ENCODE measurements at places on chromosomes 1 and 21.

- DNase-seq: no peak
Observed at GRCh38 chr1:29504709-29505410, 268.5 kb downstream of the PTPRU start.

GRCh38 chr1:119485201-119485600, 21.8 kb upstream of the HSD3B1 start:
- DNase-seq: no peak

DNA sequence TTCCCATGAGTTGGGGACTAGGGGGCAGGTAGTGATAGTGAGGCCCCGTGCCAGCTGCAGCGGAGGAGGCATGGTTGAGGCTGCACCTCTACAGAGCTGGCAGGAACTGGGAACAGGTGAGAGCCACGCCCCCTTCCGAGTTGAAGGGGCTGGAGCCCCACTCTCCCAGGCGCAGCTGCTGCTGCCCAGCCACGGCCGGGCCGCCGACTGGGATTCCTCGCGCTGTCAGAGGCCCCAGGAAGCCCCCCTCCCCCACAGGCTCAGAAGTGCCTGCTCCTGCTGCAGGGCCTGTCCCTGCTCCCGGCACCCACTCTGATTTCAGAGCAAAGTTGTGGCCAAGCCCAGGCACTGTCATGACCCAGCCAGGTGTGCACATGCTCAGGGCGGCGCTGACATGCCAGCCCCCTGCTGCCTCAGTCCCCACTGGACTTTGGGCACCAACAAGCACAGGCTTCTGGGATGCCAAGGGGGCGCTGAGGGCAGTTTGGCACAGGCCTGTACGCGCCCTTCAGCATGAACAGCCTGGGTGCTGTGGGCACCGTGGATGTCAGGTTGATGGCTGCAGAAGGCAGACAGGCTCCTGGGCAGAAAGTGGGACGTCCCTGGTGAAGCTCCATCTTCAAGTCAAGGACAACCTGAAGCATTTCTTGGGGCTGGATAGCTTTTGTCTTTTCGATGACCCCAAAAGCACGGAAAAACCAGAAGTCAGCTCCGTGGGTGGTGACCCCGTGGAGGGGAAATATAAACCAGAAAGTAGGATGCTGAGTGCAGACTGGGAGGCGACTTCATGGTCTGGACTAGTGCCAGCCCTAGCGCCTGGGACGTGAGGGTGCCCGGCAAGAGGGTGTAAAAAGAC, 121.5 kb downstream of the SIM2 start:
- no peak for DNase-seq

- DNase-seq: no peak
Observed at GRCh38 chr1:164504749-164505148, 54.2 kb upstream of the PBX1 start.

DNA sequence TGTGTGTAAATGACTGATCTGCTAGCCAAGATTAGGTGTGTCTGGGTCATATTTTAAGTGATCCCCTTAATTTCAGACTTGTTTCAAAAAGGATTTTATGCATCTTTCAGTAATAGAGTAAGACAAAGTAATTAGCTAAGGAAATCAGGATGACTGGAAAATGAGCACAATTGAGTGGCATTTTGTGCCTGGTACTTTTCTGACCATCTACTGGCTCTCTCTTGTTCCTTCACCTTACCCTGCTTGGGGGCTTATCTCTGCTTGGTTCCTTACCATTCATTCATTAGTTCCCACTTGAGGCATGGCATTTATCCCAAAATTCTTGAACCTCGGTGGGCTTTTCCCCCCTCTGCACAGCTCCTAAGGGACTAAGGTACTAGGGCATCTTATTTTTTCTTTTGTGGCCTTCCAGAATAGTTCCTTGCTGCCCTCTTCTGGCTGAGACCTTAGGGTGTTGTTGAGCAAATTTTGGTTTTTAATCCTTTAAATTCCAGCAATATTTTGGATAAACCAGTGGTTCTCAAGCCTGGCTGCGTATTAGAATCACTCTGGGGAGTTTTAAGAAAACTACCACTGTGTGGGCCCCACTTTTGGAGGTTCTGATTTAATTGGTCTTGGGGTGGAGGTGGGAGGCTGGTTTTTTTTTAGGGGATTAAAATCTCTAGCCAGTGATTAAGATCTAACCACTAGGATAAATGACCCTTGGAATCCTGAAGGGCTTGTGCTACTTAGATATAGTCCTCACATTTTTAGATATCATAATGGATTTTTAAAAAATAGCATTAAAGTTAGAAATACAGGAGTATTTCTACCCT, 50.8 kb downstream of the HS2ST1 start:
- DNase-seq: no peak

DNA sequence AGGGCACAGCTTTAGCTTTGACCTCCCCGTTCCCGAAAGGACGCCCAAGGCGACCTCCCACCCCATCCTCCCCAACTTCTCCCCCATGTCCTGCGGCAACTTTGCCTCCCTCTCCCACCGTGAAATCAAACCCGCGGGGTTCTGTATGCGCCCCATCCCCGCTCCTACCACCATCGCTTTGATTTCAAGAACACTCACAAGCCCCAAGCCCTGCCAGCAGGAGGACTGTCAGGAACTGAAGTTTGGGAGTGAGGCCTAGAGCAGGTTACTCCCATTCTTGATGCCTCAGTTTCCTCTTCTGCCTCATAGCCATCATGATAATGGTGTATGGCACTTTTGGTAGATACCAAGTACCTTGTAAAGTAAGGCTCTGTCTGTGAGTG, 2.3 kb downstream of the PTPRU start:
- DNase-seq: no peak

- no peak for DNase-seq
Observed at GRCh38 chr1:38941527-38942019, at the start of gene RHBDL2. Gene RHBDL2 (minus strand): TSS chr1:38941830. CDS start chr1:38919212, 22,618 bp downstream.

- DNase-seq: no peak
Observed at GRCh38 chr1:99613716-99614115, 32.2 kb upstream of the PALMD start.

- DNase-seq: no peak
Observed at GRCh38 chr1:107172450-107173170, 31.8 kb downstream of the NTNG1 start.

- no peak for DNase-seq
Observed at GRCh38 chr1:216919060-216919970, 196.1 kb upstream of the ESRRG start.

DNA sequence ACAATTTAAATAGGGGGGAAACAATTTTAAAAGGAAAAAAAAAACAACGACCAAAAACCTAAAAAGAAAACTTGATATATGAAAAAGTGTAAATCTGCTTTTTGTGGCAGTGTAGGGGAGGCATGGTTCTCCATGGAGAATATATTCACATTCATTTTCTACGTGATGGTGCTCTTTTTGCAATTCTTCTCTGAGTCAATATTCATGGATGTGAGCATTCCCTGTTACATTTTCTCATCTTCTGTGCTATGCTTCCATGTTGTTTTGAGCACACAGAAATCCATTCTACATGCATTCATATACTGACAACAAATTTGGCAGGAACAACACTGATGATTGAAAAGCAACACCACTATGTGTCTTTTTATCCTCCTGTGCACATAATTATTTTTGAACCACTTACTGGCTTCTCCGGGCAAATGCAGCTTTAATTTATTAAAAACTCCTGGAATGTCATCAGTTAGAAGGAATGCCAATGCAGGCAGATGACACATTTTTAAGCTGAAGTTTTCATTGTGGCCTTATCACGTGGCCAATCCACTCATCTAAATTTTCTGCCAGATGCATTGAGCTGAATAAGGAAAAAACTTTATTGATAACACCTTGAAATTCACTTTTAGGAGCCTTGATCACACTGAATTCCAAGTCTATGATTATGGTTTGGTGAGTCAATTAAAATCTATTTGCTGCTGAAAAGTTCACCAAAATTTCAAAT, 590.6 kb downstream of the NUF2 start:
- DNase-seq: no peak

- no peak for DNase-seq
Observed at GRCh38 chr1:239250353-239251035, 135.9 kb upstream of the CHRM3 start.

DNA sequence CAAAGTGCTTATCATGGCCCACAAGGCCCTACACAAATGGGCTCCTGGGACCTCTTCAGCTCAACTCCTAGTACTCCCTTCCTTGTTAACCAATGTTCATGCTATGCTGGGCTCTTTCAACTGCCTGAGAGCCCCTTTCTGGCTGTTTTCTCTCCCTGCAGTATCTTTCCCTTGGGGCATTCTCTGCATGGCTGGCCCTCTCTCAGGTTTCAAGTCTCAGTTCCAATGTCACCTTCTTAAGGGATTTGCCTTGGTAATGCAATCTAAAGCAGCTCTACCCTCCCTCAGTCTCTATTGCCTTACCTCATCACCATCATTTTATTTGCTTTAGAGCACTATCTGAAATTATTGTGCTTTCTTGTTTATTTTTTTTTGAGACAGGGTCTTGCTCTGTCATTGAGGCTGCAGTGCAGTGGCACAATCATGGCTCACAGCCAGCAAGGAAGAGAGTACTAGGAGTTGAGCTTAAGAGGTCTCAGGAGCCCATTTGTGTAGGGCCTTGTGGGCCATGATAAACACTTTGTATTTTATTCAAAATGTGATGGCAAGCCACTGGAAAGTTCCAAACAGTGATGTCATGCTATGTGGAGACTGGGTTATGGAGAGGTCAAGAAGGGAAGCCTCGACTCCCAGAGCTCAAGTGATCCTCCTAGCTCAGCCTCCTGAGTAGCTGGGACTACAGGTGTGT, 63.4 kb upstream of the SRSF10 start:
- no peak for DNase-seq

DNA sequence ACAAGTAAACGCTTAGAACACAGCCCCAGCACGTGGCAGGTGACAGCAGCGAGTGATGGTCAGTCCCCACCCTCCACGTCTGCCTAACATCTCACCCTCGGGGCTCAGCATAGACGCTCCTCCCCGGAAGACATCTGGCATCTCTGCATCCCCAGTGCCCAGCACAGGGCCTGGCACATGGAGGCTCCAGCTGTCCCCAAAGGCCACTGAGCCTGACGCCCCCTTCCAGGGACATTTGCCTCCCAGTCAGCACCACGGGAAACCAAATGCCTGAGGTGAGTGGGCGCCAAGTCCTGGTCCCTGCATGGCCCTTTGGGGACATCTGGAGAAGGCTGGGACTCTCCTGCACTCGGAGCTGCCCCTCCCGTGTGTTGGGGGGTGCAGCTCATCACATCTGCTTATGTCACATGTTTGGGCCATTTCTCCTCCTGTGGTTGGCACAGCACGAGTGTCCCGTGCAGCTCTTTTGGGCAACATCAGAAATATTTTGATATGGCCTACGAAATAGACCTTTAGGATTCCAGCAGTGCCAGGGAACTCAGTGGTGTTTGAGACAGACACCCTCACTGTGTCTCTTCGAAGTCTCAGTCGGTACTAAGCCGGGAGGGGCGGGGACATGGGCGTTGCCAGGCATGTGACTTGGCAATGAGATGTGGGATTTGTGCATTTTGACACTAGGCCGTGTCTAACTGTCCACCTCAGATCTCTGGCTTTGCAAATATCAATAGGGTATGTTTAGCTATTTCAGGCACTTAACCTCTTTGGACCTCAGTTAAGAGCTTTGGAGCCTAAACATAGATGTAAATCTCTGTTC, 315.0 kb downstream of the PTPRU start:
- no peak for DNase-seq

GRCh38 chr21:39434950-39435349, 10.6 kb downstream of the LCA5L start:
- DNase-seq: no peak

DNA sequence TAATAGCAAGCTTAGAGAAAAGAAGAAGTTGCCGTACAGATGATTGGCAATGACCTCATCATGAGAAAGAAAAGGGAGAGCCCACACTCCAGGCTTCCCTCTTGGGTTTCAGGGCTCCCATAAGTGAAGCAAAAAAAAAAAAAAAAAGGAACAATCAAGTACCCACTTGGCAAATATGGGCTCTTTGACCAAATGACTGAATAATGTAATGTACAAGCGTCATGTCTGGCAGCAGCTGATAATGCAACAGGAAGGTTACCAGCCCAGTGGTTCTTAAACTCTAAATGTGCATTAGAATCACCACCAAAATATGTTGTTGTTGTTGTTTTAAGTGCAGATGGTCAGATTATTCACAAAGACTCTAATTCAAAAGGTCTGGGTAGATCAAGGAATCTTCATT, 13.5 kb downstream of the TNFSF4 start:
- no peak for DNase-seq

DNA sequence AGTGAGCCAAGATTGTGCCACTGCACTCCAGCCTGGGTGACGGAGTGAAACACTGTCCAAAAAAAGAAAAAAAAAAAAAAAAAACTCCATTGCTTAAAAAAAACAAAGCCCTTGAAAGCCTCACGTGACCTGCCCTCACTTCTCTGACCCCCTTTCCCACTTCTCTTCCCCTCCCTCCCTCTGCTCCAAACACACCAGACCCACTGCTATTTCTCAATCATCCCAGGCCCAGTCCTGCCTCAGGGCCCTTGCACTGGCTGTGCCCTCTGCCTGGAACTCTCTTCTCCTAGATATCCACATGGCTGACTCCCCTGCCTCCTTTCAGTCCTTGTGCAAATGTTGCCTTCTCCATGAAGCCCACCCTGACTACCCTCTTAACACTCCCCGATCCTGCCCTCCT, 45.4 kb upstream of the TARDBP start:
- DNase-seq: no peak

Data from activated T-helper 1 cell treated with anti-CD3 and anti-CD28 coated beads, Interleukin-2, amount 50 U/mL, for 16 hours (primary cell).